Activated naive CD4-positive, alpha-beta T cell (primary cell): ENCODE measurements at places on chromosomes 6 and 20.
A peak's percentile ranks its signal among the peaks of the same experiment; 100 is the strongest.

GRCh38 chr6:166802401-166802800 lies 153.9 kb downstream of the RNASET2 start:
- no peak for DNase-seq

GRCh38 chr6:18363746-18364145 lies 23.4 kb upstream of the RNF144B start:
- DNase-seq, result no peak

GRCh38 chr6:21902628-21903169 lies 309.1 kb downstream of the SOX4 start:
- DNase-seq, result no peak

GRCh38 chr6:110590821-110591351 lies 114.5 kb upstream of the SLC22A16 start:
- no peak for DNase-seq

GRCh38 chr20:35093267-35093884 lies 769 bp upstream of the TRPC4AP start:
- no peak for DNase-seq

- no peak for DNase-seq
Observed at GRCh38 chr6:4581468-4582385, 194.5 kb upstream of the CDYL start.

DNA sequence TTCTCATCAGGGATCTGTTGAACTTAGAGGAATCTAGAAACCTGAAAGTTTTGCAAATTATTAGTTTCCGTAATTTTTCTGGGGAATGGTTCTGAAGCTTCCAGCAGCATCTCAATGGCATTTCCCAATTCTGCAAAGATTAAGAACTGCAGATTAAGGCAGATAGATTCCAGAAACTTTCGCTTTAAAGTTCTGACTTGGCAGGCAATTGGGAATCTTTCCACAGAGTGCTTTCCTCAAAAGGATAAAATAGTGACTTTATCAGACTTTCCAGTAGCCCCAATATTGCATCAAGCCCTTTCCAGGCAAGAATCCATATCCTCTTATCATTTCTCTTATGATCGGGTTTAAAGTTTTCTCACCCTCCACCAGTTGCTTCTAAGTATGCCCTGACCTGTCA lies 261.1 kb downstream of the FNDC1 start:
- no peak for DNase-seq

DNA sequence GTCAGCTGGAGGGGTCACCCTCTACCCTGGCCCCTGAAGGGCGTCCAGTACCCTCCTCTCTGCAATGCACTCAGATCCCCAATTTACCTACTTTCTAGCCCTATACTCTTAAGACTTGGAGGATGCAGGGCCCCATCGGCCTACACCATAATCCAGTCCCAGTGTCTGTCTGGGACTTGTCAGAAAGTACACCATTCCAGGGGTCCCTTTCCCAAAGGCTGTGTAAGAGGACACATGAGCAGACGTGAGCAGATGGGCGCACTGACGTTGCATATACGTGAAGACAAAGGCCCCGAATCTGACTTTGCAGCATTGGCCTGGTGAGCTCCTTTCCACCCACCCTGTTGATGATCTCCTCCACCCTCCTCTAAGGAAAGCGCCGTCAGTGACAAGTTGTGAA lies 20.9 kb upstream of the SMOC2 start:
- DNase-seq, result no peak

- no peak for DNase-seq
Observed at GRCh38 chr6:2838251-2838650, 3.4 kb downstream of the SERPINB1 start.

DNA sequence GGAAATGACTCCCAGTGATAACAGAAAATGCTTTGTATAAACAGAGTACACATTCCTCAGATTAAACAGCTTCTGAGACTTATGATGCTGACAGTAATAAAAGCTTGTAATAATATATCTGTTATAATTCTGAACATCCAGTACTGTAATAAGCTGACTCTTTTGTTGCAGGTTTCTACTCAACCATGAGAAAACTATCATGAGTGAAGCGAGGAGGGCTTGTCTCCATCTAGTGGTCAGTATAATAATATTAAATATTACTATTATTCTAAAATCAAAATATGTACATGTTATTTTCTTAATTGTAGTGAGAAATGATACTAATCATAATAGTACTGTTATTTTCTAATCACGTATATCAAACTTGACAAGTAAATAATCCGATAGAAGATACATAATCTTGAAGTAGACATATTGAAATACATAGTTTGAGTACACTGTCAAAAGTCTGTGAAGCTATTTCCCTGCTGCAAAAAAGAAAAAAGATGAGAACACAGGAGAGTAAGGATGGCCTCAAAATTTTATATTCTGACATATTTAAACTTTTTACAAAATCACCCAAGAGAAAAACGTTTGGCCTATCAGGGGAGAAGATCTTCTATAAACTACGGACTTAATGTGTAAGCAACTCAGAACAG lies 183.1 kb downstream of the MOXD1 start:
- no peak for DNase-seq

GRCh38 chr20:46936415-46937156 lies 41.9 kb downstream of the EYA2 start:
- no peak for DNase-seq

GRCh38 chr20:35840421-35840820 lies 68.6 kb downstream of the PHF20 start:
- DNase-seq, result no peak

DNA sequence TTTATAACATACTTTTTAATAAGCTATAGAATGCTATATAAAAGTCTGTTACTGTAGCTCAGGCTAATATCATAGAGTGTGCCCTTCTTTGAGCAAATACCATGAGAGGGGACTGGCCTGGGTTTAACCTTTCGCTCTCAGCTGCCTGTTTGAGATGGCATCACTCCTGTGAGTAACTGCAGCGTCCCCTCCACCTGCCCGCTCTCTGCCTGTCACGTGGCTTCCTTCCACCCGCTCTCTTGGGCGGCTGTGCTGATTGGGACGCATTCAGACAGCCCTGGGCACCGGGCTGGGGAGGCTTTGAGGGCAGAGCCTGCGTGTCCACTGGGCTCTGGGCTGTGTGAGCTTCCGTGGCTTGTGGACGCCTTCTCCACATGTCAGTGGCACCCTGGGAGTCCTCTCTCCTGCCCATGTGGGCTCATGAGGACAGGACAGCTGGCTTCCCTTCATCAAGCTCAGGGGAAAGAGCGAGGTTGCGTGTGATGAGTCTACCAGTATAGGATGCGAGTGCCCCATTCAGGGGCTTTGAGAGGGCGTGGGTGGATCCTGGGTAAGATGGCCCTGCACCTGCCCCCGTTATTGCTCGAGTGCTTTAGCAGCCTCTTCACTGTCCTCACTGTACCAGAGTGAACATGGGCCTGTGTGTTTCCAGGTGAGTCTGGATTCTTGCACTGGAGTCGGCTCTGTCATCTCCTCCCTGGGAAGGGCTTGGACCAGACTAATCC lies 10.7 kb upstream of the C20orf204 start:
- DNase-seq, result no peak

- no peak for DNase-seq
Observed at GRCh38 chr6:25462235-25462897, 183.2 kb downstream of the CARMIL1 start.

DNA sequence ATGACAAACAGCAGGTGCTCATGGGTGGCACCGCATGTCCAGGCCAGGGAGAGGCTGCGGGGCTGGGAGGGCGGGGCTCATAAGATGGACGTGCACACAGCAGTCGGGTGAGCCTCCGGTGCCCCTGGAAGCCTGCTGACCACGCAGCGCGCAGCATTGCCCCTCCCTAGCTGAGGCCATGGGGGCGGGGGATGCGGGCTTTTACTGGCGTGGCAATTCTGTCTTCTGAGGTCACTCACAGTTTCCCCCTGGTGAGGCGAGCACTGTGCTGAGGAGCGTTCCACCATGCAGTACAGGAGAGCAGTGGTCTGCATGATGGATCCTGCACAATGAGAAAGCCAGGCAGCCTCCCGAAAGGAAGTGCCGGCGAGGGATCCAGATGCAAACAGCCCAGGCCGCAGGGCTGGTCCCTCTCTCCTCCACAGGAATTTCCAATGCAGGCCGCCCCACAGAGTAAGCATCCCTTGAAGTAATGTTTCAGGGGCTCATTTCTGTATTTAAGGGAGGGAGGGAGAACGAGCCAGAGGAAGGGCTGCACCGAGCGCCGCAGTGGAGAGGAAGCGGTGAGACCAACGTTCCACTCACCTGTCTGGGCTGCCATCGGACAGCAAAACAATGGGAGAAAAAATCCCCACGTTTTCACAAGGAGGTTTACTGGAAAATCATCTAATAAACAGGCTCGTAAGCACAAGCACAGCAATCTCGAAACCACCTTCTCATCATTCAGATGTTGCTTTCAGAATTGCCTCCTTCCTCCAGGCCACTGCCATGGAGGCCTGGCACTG lies 56.0 kb downstream of the IRF4 start:
- no peak for DNase-seq

DNA sequence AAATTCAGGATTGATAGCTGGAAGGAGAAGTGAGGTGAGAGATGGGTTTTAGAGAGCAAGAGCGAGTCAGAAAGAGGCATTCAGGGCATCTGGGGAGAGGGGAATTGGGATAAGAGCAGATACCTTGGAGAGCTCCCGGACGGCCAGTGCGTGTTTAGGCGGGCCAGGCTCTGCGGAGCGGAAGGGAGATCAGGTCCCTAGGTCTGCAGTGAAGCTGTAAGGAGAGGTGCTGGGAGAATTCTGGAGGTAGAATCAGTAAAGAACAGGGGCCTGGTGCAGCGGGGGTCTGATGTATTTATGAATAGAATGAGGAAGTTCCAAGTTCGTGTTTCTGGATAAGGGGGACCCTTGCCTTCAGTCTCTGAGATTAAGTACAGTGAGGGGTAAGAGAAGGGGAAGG lies 47.4 kb upstream of the FAM83D start:
- no peak for DNase-seq

DNA sequence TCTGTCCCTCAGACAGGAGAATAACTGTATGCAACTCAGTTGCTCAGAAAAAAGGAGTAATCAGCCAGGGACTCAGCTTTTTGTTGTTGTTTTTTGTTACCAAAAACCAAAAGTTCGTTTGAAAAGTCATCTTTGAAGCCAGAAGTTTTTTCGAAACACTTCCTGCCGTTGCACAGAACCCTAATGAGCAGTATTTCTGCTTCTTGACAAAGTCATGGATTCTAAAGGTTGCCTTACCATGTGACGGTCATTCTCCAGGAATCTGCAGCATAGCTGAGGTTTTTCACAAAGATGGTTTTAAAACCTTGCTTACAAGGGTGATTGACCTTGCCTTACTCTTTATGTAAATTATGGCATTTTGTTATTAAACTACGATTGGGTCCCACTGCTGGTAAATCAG lies 1.9 kb downstream of the RAB32 start:
- no peak for DNase-seq

GRCh38 chr20:23244156-23244915 lies 106.3 kb upstream of the NXT1 start:
- no peak for DNase-seq

GRCh38 chr6:42007286-42008137 lies 42.8 kb upstream of the TAF8 start:
- DNase-seq, result peak; percentile 13

- DNase-seq, result no peak
Observed at GRCh38 chr6:158230967-158231550, 62.9 kb downstream of the GTF2H5 start.

DNA sequence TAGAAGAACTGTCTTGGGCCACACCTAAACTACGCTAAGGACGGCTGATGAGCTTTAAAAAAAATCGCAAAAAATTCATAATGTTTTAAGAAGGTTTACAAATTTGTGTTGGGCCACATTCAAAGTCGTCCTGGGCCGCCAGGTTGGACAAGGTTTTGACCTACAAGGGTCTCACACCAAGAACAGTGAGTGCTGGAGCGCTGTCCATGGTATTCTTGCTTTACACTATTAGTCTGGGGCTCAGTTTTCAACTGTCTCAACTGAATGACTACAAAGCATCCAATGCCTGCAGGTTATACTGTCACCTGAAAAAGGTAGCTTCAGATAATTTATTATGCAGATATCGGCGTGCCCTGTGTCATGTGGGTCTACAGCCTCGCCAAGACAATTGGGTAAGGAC lies 3.7 kb upstream of the FAXC start:
- DNase-seq, result no peak

GRCh38 chr6:150756173-150756572 lies 109.3 kb upstream of the MTHFD1L start:
- no peak for DNase-seq

- DNase-seq, result no peak
Observed at GRCh38 chr6:45184937-45185336, 143.2 kb upstream of the RUNX2 start.

- DNase-seq, result no peak
Observed at GRCh38 chr20:45515147-45515913, at the start of gene SPINT3. TSS of gene SPINT3 (minus strand) at chr20:45515622. CDS start at chr20:45515608, 14 bp downstream.

- DNase-seq, result no peak
Observed at GRCh38 chr6:26260110-26260637, 104.8 kb upstream of the BTN3A2 start.

DNA sequence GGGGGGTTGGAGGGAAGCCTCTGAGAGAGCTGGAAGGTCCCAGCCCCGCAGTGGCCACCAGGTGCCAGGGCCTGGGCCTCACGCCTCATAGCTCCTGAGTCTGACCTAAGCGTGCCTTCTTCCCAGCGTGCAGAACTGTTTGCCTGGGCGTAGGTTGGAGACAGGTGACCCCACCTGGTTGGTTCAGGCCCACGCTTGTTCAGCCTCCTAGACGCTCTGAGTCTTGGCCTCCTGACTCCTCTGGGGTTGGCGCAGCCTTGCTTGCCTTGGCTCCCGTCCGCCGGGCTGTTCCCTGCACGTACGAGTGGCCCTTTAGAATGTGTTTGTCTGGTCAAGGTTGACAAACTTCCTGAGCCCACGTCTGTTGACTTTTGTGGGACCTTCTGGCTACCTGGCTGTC lies 70.8 kb downstream of the EYA2 start:
- no peak for DNase-seq

- DNase-seq, result peak; percentile 81
Observed at GRCh38 chr6:113970805-113971676, at the start of gene HDAC2. TSS of gene HDAC2 (minus strand) at chr6:113971148. CDS start at chr6:113970908, 240 bp downstream.

GRCh38 chr20:47453167-47453782 lies 48.4 kb upstream of the NCOA3 start:
- DNase-seq, result no peak

GRCh38 chr6:10800810-10801209 lies 37.5 kb downstream of the MAK start:
- DNase-seq, result no peak
